Fibroblast of skin of right biceps (primary cell): ENCODE measurements at places on chromosomes 13 and 19.
A peak's percentile ranks its signal among the peaks of the same experiment; 100 is the strongest.

GRCh38 chr19:50377051-50377461, 799 bp downstream of the NR1H2 start:
- DNase-seq, result no peak

DNA sequence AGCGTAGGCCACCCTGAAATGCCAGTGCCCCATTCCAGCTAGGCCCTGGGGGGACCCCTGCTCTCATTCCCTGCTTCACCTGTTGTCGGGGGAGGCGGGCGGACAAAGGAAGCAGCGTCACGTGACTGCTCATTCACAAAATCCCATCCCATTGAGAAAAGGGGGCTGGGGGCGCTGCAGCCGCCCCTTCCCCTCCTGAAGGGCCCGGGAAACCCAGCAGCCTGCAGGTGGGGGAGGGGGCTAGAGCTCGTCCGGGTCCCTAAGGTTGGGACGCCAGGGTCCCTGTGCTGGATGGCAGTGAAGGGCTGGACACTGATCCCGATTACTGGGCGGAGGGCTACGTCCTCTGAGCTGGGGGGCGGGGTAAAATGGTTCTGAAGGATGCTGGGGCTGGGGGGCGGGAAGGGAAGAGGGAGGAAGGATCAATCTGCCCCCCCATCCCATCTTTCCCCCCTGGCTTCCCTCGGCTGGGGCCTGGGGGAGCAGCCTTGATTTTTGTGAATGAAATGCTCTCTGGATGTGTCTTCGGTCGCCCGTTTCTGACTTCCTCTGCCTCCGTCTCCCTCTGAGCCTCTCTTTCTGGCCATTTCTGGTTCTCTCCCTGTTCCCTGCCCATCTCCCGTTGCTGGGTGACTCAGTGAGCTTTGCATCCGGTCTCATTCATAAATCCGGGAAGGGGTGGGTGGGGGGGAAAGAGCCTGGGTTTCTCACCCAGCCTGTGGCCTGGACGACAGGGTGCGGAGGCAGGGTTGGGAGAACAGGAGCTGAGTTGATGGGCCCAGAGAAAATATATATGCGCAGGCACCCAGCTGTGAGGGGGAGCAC, 816 bp downstream of the SPRED3 start:
- DNase-seq, result peak; percentile 88

- no peak for DNase-seq
Observed at GRCh38 chr13:113475280-113475679, 15.2 kb downstream of the DCUN1D2 start.

- peak; percentile 48 for DNase-seq
Observed at GRCh38 chr13:21402586-21403307, 56.4 kb downstream of the ZDHHC20 start.

DNA sequence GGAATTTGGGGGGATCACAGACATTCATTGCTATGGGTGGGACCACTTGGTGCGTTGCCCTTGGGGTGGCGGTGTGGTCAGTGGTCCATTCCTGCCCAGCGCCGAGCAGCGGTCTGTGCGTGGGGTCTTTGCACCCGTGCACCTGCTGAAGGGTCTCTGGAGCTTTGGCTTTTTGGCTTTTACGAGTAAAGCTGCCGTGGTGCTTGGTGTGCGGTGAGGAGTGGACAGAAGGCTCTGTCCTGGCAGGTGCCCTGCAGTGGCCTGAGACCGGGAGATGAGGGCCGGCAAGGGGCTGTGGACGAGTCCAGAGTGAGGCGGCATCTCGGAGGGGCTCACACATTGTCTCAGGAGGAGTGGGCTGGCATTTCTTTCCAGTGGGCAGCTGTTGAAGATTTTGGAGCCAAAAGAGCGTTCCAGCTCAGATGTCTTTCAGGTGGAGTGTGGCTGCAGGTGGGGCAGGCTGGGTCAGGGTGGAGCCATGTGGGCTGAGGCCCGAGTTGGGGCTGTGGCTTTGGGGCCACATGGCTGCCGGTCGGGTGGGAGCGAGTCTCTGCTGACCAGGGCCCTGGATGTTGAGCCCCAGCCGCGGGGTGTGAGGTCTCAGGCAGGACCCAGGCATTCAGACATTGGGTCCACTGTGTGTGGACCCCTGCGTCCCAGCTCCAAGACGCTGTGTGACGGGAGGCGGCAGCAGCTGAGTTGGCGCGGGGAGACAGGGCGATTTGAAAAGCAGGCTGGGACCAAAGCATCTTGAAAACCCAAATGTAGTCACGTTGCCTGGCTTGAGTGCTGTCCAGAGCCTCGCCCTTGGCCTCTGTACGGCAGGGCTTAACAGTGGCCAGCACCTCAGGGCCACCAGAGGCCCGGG, 11.7 kb downstream of the GNA11 start:
- DNase-seq, result no peak
